H9 (cell line): ENCODE measurements at places on chromosomes 16 and 17. TPM values are rescaled to one million over a fixed set of nuclear protein-coding genes. Genes with fewer than 3 reads are reported as not detected.

- DNase-seq: no peak
Measured at GRCh38 chr16:12651765-12652512, 151.7 kb downstream of the CPPED1 start.

The C17orf50 gene
- total RNA-seq: not detected in 2 replicates

DNA sequence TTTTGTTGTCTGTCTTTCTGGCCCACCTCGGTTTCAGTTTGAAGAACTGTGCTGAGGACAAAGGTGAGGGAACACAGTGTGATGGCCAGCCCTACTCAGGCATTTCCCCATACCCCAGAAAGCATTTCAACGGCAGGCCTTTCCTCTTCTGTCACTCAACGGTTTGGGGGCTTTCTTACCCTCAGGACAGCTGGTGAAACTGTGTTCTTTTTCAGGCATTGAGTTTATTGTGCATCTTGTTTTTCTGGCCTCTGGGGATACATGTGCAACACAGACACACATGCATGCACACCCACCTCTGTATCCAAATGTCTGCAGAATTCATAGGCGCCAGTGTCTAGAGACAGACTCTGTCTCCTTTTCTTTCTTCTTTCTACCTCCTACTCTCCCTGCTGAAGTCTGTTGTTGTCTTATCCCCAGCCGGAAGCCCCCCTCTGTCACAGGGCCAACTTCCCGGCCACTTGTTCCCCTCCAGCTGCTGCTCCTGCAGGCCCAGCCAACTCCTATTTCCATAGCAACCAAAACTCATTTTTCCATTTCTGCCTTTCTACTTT is 17.0 kb downstream of the CHD9 start:
- DNase-seq: no peak

The CCL7 gene
- total RNA-seq: not detected in 2 replicates

The RFNG gene
- total RNA-seq: 34.0 and 36.5 TPM in 2 replicates
